ENCODE measurements at places on chromosomes 1 and 21.

DNA sequence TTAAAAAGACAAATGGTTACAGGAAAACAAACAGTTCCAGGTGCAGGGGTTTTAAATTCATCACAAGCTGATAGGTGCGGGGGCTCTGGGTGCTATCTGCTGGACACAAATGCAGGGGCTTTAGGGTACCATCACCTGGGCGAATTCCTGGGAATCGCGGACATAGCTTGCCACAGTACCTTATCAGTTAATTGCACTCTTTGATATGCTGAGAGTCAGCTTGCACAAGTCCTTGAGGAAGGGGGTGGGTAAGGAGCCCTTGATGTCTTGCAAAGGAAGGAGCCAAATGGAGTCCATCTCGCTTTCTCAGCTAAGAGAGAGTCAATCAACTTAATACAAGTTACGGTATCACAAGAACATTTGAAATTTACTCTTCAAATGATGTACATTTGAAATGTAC lies 25.4 kb upstream of the TMEM54 start:
- no peak for DNase-seq

- DNase-seq = no peak
Measured at GRCh38 chr21:25039461-25040380, 567.6 kb downstream of the MRPL39 start.

DNA sequence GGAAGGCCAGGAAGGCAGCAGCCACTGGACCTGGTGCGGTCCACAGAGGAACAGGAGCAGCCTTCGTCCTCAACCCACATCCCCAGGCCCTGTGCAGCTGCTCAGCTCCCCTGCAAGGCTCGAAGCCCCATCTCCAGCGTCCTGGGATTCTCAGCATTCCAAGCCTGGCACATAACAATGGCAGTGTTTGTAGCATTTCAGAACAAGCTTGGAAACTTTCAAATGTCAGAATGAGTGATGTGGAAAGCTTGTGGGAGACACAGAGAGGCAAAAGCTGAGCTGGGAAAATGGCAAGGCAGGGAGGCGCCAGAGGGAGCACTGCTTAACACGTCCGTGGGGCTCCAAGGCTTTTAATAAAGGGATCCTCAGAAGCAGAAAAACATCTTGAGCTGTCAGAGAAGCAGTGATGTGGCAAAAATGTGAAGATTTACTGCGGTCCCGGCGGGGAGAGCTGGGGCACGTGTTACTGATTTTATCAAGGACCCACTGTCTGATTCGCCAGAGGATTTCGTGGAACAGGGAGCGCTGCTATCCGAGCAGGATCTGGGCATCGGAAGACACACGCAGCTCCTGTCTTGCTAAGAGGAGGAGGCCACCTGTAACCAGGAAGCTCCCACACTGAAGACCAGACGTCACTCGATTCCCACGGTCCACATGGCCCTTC lies 38.1 kb downstream of the TOMM20 start:
- DNase-seq = no peak

DNA sequence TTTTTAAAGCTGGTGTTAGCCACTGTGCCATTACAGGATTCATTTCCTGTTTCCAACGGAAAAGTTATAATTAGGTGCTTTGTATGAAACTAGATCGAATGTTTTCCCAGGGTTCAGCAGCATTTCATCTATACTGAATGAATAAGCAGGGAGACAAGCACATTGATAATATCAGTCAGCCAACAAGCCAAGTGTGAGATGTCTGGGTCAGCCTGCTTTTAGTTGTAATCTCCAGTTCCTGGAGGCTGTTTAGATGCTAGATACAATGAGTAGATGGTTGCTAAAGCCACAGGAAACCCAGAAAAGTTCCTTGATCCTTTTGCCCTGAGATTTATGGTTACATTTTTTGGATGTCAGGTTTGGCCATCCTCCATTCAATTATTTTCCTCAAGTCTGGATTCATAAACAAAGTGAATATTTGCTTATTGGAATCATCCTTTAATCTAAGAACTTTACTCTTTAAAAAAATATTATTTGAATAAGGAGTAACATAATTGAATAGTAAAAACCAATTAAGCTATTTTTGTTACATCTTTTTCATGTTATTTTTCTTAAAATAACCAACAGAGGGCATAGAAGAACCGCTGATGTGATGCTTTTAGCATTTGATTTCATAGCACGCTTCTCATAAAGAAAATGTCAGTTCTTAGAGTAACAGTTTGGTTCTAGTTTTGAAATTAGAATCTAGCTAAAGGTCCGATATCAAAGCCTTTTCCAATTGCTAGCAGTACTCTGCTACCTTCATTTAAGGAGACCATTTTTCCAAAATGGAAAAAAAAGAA lies 76.6 kb downstream of the HSPA13 start:
- DNase-seq = no peak

DNA sequence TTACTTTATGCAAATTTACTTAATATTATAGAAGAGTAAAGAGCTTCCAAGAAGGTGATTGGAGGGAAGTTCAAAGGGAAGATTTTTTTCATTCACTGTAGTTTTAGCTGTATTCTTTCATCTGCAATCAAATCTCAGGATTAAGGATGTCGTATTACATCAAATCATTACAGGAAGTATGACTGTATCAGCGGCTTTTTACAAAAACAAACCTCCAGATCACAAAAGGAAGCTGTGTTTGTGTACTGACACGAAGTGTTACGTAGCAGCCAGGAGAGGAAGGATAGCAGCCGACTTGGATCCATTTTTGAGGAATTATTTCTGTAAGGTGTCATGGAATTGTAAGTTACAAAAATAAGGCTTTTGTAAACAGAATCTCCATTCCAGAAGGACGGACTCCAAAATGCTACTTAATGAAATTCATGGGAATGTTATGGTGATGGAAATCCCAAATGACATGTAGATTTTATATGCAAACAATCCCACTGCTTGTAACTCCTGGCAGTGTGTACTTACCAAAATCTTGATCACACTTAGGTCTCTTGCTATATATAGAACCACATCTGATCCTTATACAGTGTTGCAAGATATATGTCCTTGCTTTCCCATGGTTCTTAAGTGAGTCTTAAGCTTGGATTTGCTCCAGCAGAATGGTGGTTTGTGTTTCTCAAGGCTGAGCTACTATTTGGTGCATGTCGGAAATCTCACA lies 49.8 kb downstream of the KCNJ15 start:
- no peak for DNase-seq

Data from DMS79 treated with DMSO at 0.1 percent for 48 hours (cell line).